ENCODE measurements at places on chromosomes 7 and 10. TPM values are rescaled to one million over a fixed set of nuclear protein-coding genes. Genes with fewer than 3 reads are reported as not detected.

The ATOH7 gene
- total RNA-seq: 0.28 TPM

The ACTR1A gene
- 147 TPM for total RNA-seq

The ARHGEF5 gene
- total RNA-seq: 37.1 TPM

GRCh38 chr10:67864607-67865371 lies 19.7 kb upstream of the SIRT1 start:
- DNase-seq: no peak

DNA sequence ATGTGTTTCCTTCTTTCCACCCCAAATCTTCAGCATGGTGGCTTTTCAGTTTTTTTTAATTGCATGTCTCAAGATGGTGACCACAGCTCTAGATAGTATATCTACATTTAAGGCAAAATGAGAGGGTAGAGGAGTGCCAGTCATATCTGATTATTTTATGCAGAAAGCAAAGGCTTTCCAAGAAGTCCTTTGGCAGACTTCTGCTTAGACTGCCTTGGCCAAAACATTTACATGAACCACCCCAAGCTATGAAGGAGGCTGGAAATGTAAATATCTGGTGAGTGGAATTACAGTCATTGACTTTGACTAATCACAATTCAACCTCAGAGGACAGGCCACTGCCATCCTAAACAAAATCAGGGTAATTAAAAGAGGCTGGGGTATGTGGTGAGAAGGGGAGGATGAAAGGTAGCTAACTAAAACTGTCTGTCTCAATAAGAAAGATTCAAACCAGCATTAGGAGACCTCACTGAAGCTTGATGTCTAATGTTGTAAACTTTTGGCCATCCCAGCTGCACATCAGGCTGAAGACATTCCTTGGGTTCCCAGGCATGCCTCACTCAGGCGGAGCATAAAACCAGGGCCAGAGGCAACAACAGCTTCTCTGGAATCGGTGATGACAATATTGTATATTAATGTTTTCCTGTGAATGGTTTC lies 53.4 kb downstream of the PPP1R3C start:
- DNase-seq: no peak

The CLCN1 gene
- 0.15 TPM for total RNA-seq

DNA sequence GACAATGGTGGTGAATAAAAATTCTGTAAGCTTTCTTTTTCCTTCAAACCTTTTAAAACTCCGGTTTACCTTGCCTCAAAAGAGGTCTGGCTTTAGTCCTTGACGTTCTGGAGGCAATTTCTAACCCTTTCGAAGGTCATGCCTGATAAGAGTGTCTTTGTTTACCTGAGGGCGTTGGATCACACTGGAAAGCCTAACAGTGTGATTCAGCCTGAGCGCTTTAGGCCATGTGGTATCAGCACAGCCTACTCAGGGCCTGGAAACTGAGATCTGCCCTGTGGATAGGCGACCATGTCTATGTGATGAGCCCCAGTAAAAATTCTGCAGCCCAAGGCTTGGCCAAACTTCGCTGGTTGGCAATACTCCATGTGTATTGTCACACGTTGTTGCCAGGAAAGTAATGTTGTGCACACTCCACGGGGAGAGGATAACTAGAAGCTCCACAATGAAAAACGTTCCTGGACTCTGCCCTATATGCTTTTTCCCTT lies 10.7 kb downstream of the CCDC6 start:
- DNase-seq: no peak

DNA sequence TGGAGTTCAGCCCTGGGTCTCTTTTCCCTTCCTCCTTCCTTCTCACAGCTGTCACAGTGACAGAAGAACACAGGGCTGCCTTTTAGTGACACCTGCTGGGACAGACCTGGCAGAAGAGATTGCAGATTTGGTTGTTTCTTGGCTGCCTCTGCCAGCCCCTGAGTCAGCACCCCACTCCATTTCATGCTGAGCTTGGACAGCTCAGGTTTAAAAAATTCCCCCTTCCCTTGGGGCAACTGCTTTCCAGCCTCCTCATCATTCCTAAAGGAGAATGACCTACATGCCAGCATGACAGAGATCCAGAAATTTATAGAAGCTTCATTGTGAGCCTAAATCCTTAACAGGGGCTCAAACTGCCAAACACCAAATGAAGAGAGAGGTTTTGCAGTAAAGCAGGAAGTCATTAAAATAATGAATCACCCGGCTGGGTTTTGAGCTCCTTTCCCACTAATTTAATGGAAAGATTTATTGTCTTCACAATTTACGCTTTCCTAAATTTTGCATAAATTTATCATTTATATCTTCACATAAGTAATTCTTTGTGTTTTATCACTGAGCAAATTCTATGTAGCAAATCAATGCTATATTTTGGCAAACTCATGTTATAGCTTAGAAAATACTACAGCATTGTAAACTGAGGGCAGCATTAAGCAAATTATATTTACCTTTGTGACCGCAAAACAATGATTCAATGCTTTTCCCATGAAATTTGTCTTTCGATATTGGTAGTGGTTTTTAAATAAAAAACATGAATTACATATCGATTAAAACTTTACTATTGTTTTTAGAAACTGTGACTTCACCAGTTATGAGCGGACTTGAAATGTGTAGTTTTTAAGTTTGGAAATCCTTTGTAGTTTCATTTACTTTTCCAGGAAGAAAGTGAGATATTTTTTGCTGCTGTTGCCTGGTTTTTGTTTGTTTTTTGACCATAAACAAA lies 399.5 kb upstream of the ANKRD30A start:
- DNase-seq: peak; percentile 54

DNA sequence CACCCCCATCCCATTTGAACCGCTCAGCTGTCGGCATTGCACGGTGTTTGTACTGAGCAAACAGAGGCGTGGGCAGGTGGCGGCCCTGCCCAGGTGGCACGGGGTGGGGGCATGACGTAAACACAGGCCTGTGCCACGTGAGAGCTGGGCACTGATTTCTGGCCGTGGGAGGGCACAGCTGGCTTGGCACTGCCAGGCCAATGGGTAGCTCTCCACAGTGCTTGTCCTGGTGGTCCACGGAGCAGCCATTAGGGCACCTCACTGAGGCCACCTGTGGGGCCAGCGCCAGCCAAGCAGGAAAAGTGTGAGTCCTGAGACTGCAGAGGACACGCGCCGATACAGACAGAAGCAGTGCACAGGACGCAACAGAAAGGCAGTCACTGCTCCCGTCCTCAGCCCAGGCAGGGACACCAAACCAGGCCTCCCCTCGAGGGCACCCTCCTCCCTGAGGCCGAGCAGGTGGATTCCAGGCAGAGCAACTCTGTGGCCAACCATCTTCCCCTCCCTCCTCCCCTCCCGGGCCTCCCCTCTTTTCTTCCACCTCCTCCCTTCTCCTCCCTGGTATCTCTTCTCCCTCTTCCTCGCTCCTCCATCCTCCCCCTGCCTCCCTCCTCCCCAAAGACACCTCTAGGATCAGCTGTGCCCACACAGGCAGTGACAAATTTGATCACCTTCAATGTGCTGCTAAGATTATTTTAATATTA lies 258.7 kb downstream of the ELFN1 start:
- DNase-seq: no peak

DNA sequence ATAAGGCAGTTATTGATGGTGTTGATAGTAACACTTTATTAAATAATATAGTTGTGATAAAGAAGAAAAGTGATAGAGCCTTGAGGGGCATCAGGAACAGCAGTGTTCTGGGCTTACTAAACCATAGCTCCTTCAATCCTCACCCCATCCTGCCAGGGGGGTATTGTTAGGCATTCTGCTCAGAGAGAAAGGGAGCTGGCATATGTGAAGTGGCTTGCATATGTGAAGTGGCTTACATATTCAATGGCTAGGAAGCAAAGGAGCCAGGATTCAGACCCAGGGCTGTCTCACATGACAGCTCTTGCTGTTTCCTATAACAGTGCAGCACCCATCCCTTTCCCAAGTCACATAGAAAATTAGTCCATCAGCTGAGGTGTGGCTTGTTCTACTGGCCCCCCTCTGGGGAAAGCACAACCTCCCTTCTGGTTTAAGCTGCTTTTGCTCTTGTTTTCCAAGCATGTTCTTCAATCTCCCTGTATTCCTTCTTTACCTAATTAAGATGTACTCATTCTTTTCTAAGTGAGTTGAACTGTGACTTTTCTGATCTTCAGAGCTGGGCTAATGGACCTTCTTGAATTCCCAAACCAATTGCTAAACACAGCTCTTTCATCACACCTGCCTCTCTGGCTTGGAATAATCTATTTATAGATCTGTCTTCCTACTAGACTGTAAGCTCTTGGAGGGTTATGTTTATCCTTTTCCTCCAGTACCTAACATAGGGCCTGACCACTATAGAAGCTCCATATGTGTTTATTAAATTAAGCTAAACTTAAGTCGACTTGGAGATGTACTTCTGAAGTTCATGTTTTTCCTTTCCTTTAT lies 108.7 kb upstream of the GLI3 start:
- DNase-seq: no peak

DNA sequence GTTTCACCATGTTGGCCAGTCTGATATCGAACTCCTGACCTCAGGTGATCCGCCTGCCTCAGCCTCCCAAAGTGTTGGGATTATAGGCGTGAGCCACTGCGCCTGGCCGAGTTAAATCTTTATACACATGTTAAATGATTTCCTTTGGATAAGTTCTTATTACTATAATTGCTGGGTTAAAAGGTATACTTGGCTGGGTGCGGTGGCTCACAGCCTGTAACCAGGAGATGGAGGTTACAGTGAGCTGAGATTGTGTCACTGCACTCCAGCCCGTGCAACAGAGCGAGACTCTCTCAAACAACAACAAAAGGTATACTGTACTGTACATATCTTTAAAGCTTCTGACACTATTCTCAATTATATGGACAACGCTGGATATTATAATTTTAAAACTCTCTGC lies 53.2 kb upstream of the CDK13 start:
- DNase-seq: no peak

The TMEM184A gene
- total RNA-seq: 9.2 TPM

The CLRN3 gene
- not detected for total RNA-seq

DNA sequence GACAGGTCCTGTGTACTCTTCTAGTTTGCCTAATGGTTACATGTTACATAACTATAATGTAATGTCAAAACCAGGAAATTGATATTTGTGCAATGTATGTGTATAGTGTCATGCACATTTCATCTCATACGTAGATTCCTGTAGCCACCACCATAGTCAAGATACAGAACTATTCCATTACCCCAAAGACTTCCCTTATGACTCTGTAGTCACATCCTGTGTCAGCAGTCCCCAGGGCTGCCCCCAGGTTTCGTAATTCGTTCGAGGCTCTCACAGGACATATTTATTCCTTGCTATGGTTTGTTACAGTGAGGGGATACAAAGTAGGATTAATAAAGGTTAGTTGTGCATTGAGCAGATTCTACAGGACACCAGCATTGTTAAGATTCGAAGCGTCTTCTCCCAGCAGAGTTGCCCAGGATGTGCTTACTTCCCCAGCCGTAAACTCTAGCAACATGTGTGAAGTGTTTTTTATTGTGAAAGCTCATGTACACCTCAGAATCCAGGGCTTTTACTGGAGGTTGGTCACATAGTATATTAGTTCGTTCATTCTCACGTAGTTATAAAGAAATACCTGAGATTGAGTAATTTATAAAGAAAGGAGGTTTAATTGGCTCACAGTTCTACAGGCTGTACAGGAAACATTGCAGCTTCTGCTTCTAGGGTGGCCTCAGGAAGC lies 18.6 kb downstream of the RABGEF1 start:
- no peak for DNase-seq

The VAX1 gene
- total RNA-seq: 4.6 TPM

- DNase-seq: no peak
Observed at GRCh38 chr10:69457771-69458237, 6.5 kb downstream of the TSPAN15 start.

The OR6V1 gene
- total RNA-seq: not detected

DNA sequence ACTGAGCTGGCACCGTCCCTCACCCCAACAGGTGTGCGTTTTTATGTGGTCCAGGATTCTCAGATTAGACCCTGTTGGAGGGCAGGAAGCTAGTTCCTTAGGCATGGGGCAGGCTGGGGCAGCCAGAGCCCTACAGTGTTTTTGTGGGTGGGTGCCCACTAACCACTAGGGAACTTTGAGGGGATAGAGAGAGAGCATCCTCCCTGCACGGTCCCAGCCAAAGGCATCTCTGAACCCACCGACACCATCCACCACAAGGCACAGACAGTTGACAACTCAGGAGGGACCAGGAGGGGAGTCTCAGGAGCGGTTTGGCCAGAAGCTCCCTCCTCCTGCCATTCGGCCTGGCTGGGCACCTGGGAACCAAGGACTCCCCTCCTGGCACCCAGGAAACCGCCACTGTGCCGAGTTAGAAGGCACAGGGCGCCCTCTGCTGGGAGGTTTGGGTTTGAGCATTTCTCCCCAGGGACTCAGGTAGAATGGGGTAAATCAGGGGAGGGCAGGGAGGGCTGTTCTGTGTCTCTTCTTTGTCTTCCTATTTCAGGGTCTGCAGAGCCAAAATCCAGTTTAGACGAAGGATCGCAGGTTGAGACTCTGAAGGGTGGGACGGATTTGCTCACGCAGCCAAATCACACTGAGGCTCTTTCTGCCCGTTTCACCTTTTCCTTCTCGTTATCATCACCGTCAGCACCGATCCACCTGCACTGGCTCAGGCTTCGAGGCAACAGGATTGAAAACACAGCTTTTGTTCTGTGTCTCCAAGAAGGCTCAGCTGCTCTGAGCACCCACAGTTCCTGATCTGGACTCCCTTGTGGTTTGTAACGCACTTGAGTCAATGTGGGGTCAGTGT lies 84.8 kb upstream of the COL13A1 start:
- no peak for DNase-seq

The NEURL1 gene
- 0.10 TPM for total RNA-seq

- DNase-seq: no peak
Observed at GRCh38 chr10:22630234-22631174, 83.9 kb downstream of the PIP4K2A start.
